Caki2 (cell line): ENCODE measurements at places on chromosomes 3 and 15. TPM values are rescaled to one million over a fixed set of nuclear protein-coding genes. Genes with fewer than 3 reads are reported as not detected.
A peak's percentile ranks its signal among the peaks of the same experiment; 100 is the strongest.

GRCh38 chr15:96234109-96234892 lies 96.2 kb upstream of the NR2F2 start:
- DNase-seq = no peak

DNA sequence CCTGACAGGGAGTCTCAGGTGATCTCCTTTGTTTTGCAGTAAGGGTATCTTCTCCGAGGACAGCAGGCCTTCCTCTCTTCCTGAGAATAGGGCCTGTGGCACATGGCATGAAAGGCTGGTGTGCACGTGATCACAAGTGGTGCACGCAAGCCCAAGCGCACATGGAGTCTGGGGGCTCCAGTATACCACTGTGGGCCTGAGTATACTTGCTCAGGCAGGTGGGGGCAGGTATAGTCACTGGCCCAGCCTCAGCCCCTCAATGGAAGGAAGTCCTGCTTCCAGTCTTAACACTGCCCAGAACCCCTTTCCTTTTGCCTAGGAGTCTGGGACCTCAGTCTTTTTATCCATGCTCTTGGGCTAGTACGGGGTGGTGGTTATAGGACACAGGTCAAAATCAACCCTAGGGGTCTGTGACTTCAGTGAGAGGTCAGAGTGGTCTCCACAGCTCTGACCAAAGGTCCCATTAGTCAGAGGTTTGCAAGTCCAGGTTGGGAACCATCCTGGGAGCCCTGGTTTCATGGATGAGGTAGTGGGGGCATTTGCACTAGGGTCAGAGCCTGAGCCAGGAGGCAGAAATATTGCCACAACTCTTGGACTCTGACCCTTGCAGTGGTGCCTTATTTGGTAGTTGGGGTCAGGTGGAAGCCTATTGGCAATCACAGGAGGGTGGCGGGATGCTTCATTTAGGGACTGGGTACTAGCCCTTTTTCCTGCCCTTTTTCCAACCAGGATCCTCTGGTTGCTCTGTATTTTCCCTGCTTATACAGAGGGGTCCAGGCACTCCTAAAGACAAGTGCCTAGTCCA lies 823 bp upstream of the CCDC71 start:
- DNase-seq = no peak

The EDEM1 gene
- total RNA-seq = 13.6 and 15.9 TPM in 2 replicates

GRCh38 chr15:60935130-60935529 lies 294.0 kb downstream of the RORA start:
- no peak for DNase-seq

The SUSD5 gene
- 0.30 TPM in 1 of 2 replicates, not detected in the other for total RNA-seq

The ZBTB47 gene
- 2.6 and 3.9 TPM in 2 replicates for total RNA-seq

The ARL8B gene
- 36.5 and 39.9 TPM in 2 replicates for total RNA-seq

- no peak for DNase-seq
Measured at GRCh38 chr15:68298882-68299381, 21.4 kb downstream of the FEM1B start.

DNA sequence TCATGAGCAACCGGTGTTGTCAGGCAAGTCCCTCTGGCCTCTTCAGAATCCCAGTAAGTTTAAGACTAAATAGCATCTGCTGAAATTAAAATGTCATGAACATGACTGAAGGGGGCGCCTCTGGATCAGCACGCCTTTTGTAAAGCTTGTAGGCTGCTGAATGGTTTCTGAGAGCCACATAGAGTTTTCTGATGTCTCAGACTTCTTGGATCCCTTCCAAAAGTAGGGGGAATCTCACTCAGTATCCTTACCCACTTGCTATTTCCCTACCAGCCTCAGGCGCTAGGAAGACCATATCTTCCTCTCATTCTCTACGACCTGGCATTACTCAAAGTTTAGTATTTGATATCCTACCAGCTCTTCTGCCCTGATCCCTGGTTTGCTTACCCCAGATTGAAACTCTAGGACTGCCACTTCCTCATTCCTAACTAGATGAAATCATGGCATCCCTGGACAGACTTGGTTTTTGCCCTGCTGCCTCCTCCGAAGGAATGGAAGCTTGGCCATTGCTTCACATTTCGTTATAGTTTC lies 62.7 kb upstream of the CD47 start:
- DNase-seq = peak; percentile 35

The STRA6 gene
- total RNA-seq = 14.9 and 17.7 TPM in 2 replicates

DNA sequence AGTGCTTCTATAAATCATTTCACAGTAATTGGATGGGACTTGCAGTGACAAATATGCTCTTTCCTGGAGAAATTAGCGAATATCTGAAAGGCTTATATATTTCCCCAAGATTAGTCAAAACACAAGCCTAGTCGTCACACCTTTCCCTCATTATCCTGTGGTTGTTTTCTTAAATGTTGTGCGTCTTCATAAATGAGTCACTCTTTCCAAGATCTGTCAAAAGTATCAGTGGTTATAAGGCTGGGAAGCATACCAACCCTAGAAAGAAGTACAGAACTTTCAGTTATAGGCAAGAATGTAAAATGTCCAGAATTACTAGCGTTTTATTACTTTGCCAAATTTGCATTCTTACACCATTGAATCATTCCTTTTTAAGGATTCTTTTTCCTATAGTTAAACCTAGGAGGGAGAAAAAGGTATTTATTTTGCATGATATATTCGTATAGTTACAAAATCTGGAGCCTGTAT lies 33.6 kb downstream of the TMEM212 start:
- DNase-seq = peak; percentile 78

DNA sequence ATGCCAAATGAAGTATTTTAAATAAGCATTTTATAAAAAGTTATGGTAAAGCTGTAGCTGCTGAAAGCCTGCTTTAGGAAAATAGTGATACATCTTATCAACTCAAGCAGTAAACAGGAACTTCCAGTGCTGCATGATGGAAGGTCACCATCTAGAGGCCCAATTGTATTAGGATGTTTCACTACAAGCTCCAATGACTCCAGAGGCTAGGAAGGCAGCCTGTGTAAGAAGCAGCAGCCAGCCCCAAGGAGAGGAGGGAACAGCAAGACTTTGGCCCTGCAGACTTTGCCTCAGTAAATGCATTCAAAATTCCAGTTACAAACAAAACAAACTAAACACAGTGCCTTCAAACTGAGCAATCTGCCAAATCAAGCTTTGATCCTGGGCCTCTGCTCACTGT lies 32.1 kb downstream of the ILDR1 start:
- DNase-seq = no peak

- no peak for DNase-seq
Measured at GRCh38 chr3:135082706-135083105, 287.6 kb downstream of the EPHB1 start.

DNA sequence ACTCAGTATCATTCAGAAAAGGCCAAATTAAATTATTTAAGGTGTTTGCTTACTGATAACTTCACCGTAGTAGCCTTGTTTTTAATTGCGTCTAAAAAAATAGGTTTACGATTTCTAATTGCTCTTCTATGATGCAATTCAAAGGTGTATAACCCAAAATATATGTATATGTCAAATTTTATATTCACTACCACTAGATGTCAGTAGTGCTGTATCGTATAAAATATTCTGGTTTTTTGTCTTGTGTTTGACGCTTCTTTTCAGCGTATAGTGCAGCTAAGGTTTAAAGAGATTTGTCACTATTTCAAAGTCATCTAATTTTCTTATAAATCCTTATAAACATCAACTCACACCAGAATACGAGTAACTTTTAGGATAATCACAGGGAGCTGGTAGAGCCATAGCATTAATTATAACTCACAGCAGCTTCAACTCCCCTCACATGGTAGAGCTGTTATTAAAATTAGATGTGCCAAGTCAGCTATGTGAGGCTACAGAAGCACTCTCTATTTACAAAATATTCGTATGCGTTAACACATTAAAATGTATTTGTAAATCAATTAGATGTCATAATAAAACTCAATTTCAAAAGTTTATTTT lies 3.5 kb downstream of the PFN2 start:
- DNase-seq = peak; percentile 46

The ACP3 gene
- not detected in 2 replicates for total RNA-seq

- DNase-seq = no peak
Measured at GRCh38 chr3:98525494-98525893, 2.8 kb upstream of the CLDND1 start.

The GPR176 gene
- 8.1 and 9.6 TPM in 2 replicates for total RNA-seq

DNA sequence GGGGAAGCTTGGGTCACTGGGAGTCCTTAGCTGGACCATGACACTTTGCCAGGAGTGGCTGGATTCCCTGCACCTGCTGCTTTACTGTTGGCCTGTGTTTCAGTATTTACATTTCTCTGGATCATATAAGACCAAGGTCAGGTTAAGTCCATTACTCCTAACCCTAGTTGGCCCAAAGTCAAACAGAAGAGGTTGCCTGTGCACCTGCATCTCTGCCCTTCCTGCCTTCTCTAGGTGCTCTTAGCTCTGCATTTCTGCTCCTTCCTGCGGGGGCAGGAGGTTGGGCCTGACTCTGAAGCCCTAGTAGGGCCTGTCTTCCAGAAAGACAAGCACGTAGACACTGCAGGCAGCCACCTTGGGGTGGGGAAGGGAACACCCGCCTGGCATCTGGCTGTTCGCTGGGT lies 124.3 kb downstream of the RPLP1 start:
- DNase-seq = no peak

DNA sequence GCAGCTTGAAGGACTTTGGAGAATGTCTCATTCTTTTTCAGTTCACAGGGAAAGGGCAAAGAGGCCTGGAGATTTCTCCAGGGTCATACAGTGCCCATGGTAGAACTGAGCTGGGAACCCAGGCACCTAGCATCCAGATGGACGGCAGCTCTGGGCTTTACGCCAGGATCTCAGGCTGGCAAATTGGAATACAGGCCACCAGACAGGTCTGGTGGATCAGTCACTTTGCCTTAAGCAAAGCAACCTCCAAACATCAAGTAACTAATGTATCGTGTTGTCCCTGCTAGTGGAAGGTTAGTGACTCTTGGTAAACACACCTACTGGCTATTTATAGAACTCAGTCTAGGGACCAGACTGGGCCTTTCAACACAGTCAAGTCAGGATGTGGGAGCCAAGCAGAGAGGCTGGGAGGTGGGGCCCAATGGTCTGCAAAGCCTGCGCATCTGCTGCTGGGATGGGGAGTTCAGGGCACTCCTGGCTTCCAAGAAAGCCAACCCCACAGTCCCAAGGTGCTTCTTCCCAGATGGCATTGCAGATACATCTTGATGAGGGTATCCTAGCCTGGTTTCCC lies 30.2 kb downstream of the RPLP1 start:
- no peak for DNase-seq

- DNase-seq = no peak
Measured at GRCh38 chr3:64908251-64908685, 220.5 kb upstream of the ADAMTS9 start.

- DNase-seq = peak; percentile 92
Measured at GRCh38 chr3:178174201-178174915, 361.9 kb upstream of the KCNMB2 start.

DNA sequence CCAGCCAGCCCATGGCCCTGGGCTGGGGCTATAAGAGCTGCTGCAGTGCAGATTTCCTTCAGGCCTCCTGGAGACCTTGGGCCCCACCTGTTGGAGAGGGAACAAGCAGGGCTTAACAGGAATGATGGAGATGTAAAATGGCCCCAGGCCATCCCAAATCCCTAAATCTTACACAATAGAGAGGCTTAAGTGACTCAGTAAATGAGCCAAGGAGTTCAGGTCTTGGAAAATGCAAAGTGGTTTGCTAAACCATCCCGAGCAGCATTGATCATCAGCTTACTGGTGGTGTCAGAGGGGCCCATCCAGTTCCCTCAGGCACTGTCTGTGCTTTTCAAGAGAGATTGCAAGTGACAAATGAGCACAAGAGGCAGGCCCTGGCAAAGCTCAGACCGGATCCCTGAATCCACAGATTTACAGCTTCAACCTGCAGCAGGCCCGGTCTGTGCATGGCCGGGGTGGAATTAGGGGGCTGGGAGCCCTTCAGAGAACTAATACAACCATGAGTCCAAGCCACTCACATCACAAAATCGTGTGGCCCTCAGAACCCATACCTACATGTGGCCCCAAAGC lies 325.4 kb downstream of the UACA start:
- no peak for DNase-seq

The SCAANT1 gene
- not detected in 2 replicates for total RNA-seq

The SEMA3G gene
- total RNA-seq = 0.17 TPM in 1 of 2 replicates, not detected in the other

- DNase-seq = no peak
Measured at GRCh38 chr3:99741588-99741987, 76.1 kb upstream of the CMSS1 start.

DNA sequence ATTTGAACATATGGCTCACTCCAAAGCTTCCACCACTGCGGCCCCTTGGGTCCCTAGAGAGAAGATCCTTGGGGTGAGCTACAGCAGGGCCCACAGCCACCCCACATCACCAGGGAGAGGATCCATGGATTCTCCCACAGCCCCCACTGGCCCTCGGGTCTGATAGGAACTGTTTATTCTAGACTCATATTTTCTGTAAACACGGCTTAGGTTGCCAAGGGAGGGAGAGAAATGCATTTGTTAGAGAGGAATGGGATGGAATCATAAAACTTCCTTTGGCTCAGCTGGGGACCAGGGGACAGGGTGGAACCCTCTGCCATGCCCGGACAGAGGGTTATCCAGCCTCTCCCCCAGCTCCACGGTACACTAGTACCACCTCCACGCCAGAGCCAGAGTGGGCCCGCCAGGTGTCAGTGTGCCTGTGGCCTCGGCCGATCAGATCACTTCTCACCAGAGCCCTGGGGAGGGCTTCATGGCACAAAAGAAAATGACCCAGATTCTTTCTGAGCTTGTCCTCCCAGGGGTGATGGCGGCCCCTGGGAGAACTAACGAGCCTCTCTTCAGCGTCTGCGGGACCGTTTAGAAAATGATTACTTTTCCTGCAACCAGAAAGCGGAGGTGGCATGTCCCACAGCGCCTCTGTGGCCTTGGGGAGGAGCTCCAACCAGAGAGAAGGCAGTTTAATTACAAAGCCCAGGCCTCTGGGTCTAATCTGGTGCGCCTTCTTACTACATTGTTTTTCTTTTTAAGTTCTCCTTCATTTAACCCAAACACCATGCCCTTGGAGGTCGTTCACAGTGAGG lies 33.7 kb downstream of the ADCY5 start:
- DNase-seq = no peak

GRCh38 chr3:181851063-181851462 lies 139.3 kb downstream of the SOX2 start:
- DNase-seq = no peak

- DNase-seq = peak; percentile 87
Measured at GRCh38 chr15:96264351-96264798, 66.1 kb upstream of the NR2F2 start.

The GOLGA6L4 gene
- not detected in 2 replicates for total RNA-seq

DNA sequence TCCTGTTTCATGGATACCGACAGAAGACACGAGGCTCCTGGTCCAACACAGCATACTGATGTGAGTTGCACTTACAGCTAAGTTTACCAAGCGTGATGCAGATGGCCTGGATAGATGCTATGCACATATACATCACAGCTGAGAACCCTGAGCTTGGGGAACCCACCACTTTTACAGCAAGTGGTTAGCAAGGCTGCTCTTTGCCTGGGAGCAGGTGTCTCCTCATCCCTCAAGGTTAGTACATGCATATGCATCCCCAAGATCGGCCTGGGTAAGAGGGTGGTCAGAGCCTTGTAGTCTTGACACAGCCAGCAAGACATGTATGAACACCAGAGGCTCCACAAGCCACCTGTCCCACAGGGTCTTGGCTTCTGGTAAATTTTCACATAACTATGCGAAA lies 28.3 kb downstream of the LRRC2 start:
- DNase-seq = no peak

GRCh38 chr15:101803676-101804075 lies 367 bp downstream of the OR4F6 start:
- DNase-seq = no peak

GRCh38 chr3:58307639-58308215 lies 1.4 kb downstream of the HTD2 start:
- peak; percentile 47 for DNase-seq

The KNG1 gene
- not detected in 2 replicates for total RNA-seq

GRCh38 chr3:136891934-136892855 lies 30.2 kb downstream of the NCK1 start:
- no peak for DNase-seq
